Suppressor macrophage treated with lipopolysaccharide for 4 hours (primary cell): ENCODE measurements at places on chromosomes 3 and 15.

DNA sequence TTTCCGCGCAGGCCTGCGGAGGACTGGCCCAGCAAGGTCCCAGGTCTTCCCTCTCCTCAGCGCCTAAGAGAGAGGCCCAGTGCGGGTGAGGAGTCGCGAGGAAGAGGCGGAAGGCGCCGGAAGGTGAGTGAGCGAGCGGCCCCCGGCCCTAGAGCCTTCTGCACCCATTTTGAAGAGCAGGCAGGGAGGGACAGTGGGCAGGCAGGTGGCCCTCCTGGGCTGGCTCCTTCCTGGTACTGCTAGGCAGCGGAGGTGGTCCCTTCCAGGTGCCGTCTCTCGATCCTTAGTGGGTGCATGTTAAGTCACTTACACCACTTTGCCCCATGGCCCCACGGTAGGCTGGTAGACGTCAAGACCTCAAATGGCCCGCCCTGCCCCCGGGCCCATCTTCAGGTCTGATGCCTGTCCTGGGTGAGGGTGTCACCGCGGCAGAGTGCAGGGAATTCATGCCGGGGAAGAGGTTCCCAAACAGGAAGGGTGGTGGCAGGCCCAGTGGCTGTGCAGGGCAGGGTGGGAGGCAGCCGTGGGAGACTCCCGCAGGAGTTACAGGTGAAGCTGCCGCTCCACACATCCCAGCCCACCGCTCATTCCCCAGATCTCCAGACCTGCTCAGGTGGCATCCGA lies 14.4 kb downstream of the PAK6 start:
- no peak for DNase-seq

DNA sequence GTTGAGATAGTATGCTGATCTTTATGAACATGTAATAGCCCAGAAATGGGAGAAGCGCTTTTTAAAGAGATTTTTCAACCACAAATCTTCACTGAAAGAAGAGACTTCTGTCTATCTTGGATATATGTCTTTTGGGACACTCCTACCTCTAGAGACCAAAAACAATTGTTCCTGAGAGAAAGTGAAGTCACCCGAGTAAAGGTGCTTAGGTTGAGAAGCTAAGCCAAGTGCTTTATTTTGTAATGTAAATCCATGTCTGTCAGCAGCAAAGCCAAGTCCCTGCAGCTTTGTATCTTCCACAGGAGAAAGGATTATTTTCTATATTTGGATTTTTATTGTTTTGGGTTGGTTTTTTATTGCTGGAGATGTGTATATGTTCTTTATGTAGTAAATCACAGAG lies 32.1 kb upstream of the B3GALNT1 start:
- DNase-seq, result no peak

DNA sequence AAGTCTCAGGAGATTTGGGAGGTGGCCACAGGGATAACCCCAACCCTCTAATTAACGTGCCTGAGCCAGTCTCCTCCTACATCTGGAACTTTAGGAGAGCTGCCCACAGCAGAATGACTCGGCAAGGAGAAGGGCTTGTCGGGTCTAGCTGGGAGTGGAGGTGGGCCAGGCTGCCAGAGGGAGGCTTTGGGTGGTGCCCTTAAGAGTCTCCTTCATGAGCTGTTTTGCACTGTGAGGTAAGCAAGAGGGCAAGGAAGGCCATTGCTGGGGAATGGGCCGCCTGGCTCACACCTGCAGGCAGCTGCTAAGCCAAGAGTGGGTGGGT lies 3.6 kb upstream of the TNK2 start:
- DNase-seq, result no peak

DNA sequence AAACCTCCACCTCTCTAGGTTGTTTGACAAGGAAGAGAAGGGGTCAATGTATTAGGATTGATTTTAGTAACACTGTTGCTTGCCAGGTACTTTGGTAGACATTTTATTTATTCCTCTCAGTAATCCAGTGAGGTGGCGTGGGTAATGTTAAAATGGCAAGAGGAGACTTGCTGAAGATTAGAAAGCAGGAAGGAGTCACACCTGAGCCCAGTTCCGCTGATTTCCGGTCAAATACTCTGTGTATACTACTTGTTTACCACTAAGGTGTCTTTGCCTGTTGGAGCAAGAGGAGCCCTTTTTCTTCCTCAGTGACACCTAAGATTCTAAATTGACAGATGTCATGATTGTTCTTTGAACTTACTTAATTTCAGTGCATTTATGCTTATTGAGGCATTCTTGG lies 1.7 kb downstream of the OXNAD1 start:
- no peak for DNase-seq

- peak; percentile 91 for DNase-seq
Observed at GRCh38 chr3:129428376-129429079, at the start of gene EFCAB12. Gene EFCAB12, minus strand, starts transcription at chr3:129428636. Its CDS starts 148 bp downstream, at chr3:129428488.

GRCh38 chr3:127101411-127102187 lies 91.3 kb upstream of the PRR23E start:
- DNase-seq, result no peak

GRCh38 chr3:76586471-76586870 lies 453.4 kb upstream of the ROBO2 start:
- DNase-seq, result no peak

DNA sequence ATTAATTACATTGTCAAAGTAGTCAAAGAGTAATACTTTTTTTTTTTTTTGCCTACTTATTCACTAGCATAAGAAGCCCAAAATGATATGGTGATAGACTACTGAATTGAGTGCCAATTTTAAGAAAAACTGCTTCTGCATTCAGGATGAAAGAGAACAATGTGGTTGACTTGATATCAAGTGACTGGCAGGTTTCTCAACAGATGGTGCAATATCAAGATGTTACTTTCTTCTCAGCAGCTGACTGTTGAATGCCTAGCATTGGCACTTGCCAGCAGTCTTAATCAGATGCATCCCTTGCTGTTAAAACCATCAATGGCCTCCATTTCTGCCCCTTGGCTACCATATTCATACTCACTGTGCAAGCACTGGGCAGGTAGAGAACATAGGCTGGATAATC lies 863.2 kb downstream of the GBE1 start:
- no peak for DNase-seq

DNA sequence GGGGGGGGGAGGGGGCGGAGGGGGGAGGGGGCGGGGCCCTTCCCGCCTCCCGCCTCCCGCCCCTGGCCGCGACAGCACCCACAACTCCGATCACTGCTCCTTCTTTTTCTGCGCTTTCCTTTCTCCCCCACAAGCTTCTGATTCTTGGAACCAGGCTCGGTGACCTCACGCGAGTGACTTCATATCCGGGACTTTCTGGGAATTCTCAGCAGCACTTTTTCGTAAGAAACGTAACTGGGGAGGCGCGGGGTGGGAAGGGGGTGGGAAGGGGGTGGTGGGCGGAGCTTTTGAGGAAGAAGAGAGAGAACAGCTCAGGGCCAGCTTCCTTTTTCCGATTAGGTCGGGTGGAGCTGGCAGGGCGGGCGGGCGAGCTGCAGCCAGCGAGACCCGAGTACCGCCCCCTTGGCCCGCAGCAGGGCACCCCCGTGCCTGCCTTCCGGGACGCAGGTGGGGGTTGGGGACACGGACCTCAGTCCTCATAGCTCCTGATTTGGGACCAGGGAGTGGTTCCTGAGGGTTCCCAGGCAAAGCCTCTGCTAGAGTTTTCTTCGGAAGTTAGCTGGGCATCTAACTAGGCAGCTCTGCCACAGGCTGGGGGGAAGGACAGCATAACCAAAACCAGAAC lies 14.6 kb downstream of the XIRP1 start:
- peak; percentile 98 for DNase-seq

- DNase-seq, result no peak
Observed at GRCh38 chr3:196406811-196407470, 25.3 kb downstream of the UBXN7 start.

DNA sequence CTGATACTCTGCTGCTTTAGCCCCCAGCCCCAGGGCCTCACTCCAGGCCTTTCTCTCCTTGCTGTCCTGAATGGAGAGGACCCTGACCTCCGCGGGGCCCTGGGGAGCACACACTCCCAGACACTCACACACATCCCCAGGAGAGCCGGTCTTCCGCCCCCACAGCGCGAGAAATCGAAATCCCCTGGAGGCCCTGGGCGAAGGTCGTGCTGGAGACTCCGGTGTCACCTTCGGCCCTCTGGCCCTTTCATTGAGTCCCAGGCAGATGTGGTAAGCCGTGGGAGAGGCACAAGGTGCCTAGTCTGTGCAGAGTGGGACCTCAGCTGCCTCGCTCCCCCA lies 848 bp upstream of the GOLGA8B start:
- DNase-seq, result no peak

- DNase-seq, result no peak
Observed at GRCh38 chr3:171876680-171877147, 33.6 kb downstream of the TMEM212 start.

DNA sequence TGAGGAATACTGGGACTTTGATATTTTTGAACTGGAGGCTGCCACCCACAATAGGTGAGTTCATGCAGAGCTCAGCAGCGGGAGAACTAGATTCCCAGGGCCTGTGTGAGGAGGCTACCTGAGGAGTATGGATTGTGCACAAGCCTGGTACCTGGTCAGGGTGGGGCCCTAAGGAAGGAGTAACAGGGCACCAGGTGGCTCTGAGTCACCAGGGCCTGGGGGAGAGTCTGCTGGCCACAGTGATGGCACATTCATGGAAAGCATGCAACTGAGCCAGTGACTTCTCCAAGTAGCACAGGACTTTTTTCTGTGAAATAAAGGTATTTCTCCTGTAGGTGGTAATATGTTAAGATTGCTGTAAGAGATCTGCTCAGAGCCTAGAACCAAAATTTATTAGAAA lies 134.4 kb downstream of the PDE8A start:
- DNase-seq, result no peak

- no peak for DNase-seq
Observed at GRCh38 chr3:114775395-114775794, 371.7 kb downstream of the ZBTB20 start.

GRCh38 chr3:193165431-193166120 lies 75.4 kb upstream of the PLAAT1 start:
- no peak for DNase-seq

DNA sequence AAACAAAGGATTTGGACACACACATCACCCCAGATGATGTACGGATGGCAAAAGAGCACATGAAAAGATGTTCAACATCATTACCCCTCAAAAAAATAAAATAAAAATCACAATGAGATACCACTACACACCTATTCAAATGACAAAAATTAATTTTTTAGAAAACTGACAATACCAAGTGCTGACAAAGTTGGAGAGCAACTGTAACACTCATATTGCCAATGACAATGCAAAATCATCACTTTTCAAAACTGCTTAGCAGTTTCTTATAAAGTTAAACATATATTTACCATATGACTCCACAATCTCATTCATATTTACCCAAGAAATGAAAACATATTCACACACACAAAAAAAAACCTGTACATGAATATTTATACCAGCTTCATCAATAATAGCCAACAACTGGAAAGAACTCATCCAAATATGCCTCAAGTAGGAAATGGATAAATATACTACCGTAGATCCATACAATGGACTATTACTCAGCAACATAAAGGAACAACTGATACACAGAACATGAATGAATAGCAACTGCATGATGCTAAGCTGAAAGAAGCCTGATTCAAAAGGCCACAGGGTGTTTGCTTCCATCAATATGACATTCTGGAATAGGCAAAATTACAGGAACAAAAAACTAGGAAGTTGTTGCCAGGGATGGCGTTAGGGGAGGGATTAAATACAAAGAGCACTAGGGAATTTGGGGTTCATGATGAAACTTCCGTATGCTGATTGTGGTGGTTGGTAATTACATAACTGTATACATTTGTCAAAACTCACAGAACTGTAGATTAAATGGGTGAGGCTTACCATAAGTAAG lies 1.3 kb downstream of the FSIP1 start:
- DNase-seq, result peak; percentile 12

GRCh38 chr3:53384465-53385423 lies 37.4 kb upstream of the DCP1A start:
- no peak for DNase-seq

DNA sequence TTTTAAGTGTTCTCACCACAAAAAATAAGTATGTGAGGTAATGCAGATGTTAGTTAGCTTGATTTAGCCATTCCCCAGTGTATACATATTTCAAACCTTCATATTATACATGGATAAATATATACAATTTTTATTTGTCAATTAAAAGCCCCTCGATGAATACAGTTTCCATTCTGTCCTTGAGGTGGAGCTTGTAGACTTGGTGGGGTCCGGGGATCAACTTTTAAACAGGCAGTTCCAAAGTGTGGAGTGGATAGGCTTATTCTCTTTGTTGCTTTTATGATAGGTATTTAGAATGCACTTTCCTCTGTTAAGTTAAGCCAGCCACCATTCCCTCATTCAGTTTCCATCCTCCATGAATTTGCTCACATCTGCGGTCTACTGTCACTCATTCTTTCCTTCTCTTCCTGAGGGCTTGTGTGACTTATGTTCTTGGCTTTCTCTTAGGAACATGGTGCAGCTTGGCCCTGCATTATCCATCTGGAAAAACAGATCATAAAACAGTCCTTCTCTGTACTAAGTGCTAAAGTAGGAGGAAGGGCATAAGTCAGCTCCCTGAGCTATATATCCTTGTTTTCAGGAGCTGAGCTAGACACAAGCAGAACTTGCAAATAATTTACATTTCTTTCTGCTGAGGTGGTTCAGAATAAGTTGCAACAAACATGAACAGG lies 149.1 kb downstream of the NFKBIZ start:
- no peak for DNase-seq

GRCh38 chr3:111735243-111735758 lies 123.8 kb upstream of the PHLDB2 start:
- DNase-seq, result peak; percentile 7

DNA sequence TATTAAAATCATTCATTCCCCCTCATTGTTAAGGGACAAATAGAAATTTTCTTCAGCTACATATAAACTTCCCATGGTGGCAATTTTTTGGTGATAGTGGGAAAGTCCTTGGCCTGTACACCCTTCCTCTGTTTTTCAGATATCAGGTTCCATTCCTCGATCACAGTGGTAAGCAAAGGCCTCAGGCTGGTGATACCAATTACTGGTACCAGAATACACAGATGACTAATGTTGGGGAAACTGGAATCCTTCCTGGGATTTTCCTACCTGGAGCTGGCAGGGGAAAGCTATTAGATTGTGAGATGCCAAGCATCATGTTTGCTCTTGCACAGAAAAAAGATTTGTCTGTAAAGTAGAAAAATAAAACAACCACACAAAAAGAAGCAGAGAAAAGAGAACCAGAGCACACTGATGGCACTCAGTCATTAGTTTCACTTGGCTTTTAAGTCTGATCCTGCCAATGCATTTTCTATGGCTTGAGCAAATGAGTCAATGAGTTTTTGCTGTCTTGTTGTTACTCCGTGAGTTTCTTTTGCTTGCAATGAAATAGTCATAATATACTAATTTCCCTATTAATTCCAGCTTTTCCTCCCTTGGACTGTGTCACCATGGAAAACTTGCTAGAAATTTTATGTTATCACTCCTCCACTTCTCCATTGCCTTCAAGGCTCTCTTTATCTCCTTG lies 795.0 kb downstream of the ROBO1 start:
- DNase-seq, result no peak

DNA sequence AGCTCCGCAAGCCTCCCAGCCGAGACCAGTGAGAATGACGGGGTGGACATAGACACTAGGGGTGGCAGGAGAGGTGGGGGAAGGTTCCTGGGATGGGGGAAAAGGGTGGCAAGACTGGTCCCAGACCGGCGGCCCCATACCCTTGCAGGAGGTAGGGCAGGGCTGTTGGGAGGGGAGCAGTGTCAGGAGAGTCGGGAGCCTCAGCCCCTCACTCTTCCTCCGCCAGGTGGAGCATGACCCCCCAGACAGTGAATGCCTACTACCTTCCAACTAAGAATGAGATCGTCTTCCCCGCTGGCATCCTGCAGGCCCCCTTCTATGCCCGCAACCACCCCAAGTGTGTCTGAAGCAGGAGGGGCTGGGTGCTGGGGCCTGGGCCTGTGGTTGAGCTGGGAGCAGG lies 8.7 kb upstream of the PSMD2 start:
- no peak for DNase-seq
